PC-9 (cell line): ENCODE measurements at places on chromosomes 1 and 21. TPM values are rescaled to one million over a fixed set of nuclear protein-coding genes. Genes with fewer than 3 reads are reported as not detected.

- no peaks in the 10 kb centered on the region for H3K27me3 ChIP-seq
- peak overlapping the region; percentile 13; the same call in 1 of the 2 replicates for H3K4me3 ChIP-seq
- DNase-seq: peak; percentile 91
- H3K4me1 ChIP-seq: peaks cover 74% of the 10 kb centered on the region
These were observed 21.5 kb upstream of the ARHGAP29 start for GRCh38 chr1:94258873-94259331.

CELA2A gene
- not detected in 2 replicates for total RNA-seq

AQP10 gene
- not detected in 2 replicates for total RNA-seq

- H3K27ac ChIP-seq: no peak overlapping the region
- DNase-seq: no peak
- H3K36me3 ChIP-seq: no peaks in the 10 kb centered on the region
These were observed 147.0 kb downstream of the POU2F1 start for GRCh38 chr1:167367705-167368104.

- peak overlapping the region; percentile 91; the same call in 1 of the 2 replicates for H3K27ac ChIP-seq
- no peaks in the 10 kb centered on the region for H3K36me3 ChIP-seq
These were observed 94.1 kb upstream of the VANGL1 start for GRCh38 chr1:115547696-115548095.

DNA sequence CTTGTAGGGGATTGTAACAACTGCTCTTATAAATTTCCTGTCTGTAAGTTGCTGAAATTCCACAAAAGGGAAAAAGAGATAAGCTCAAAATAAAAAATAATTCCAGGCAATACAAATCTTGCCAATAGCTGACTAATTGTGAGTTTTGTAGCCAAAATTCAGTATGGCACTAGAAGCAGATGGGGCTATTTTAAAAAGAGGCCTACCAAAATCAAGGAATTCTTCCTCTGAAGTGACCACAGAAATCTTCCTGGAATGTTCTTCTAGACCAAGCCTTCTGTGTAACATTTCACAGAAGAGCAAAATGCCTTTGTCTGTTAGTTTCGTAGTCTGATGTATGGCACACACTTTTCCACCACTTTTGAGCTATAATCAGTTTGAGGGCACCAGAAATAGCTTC, 127.6 kb downstream of the CYYR1 start:
- no peak overlapping the region for H3K4me3 ChIP-seq
- H3K36me3 ChIP-seq: no peaks in the 10 kb centered on the region
- no peaks in the 10 kb centered on the region for H3K27me3 ChIP-seq
- H3K27ac ChIP-seq: no peak overlapping the region

DNA sequence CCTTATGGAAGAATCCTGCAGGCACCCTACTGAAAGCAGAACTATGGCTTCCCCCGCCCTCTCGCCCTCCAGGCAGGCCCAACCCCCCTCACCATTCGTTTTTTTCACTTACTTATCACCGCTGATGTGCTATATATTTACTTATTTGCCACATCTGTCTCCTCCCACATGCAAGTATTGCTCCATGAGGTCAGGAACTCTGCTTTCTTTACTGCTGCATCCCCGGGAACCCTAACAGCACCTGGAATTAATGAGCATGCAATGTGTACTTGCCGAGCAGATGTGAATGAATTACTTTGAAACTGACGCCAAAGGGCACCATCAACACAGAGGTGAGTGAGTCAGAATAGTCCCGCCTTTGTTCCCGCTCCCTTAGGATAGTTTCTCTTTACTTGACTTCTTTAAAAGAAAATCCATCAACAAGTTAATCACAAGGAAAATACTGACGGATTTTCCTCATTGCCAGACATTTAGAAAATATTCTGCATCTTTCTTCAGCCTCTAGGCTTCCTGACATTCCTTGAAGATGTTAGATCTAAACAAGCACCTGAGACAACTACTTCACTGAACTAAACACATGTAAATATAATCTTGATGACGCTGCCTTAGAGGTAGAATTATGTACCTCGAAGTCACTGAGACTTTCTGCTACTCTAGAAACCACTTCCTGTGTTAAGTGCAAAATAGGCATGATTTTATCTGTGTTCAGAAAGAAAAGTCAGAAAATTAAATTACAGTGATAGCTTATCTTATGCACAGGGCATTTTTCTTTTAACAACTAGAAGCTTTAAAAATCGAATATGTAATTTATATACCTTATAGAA, 17.5 kb upstream of the RAB4A start:
- peaks cover 6% of the 10 kb centered on the region; the same call in 1 of the 2 replicates for H3K27me3 ChIP-seq
- no peak overlapping the region for H3K27ac ChIP-seq
- no peaks in the 10 kb centered on the region for H3K36me3 ChIP-seq
- 0 out of 2 replicates have a peak, but pooled peaks cover 5% of the 10 kb centered on the region for H3K4me1 ChIP-seq
- H3K4me3 ChIP-seq: no peak overlapping the region

GRCh38 chr1:96554364-96554763, 167.2 kb upstream of the PTBP2 start:
- no peak overlapping the region for H3K27ac ChIP-seq
- H3K27me3 ChIP-seq: no peaks in the 10 kb centered on the region

- H3K27ac ChIP-seq: no peak overlapping the region
- no peak overlapping the region for H3K4me3 ChIP-seq
- H3K27me3 ChIP-seq: no peaks in the 10 kb centered on the region
- H3K4me1 ChIP-seq: no peaks in the 10 kb centered on the region
- DNase-seq: no peak
- no peaks in the 10 kb centered on the region for H3K36me3 ChIP-seq
These were observed 264.4 kb upstream of the NRIP1 start for GRCh38 chr21:15329191-15329590.

DNA sequence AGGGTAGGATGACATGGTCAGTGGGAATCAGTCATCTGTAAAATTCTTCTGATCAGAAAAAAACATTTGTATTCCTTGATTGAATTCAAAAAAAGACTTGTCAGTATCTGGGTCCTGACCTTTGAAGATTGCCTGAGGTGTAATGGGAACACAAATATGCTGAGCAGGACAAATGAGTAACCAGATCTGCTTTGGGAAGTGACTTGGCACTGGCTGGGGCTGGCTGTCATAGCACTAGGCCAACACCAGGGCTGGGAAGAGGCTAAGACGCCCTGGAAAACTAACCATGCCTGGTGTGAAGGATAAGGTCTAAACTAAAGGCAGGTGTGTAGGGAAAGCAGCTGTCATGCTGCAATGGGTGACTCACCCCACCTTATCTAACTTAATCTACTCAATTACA, 452.9 kb upstream of the BEND5 start:
- H3K4me1 ChIP-seq: no peaks in the 10 kb centered on the region
- no peaks in the 10 kb centered on the region for H3K36me3 ChIP-seq
- H3K27me3 ChIP-seq: no peaks in the 10 kb centered on the region
- no peak overlapping the region for H3K4me3 ChIP-seq
- DNase-seq: no peak
- H3K27ac ChIP-seq: no peak overlapping the region

- H3K27me3 ChIP-seq: peaks cover 45% of the 10 kb centered on the region
- no peak for DNase-seq
- H3K27ac ChIP-seq: no peak overlapping the region
- H3K4me3 ChIP-seq: no peak overlapping the region
- H3K4me1 ChIP-seq: no peaks in the 10 kb centered on the region
These were observed 29.6 kb upstream of the CADM3 start for GRCh38 chr1:159141584-159142390.
